Coronary artery (tissue), 2 donors: ENCODE measurements at places on chromosomes 1 and 21.

- DNase-seq = peak; percentile 75
These were observed 158.1 kb downstream of the RUNX1 start for GRCh38 chr21:34890724-34891612.

GRCh38 chr1:16903054-16903453 is 7.3 kb downstream of the RNU1-2 start:
- DNase-seq = no peak

- DNase-seq = peak; percentile 49
These were observed 20.3 kb downstream of the POFUT2 start for GRCh38 chr21:45267390-45267760.

GRCh38 chr1:206905295-206906164 is 8.3 kb downstream of the IL24 start:
- no peak for DNase-seq

- DNase-seq = no peak
These were observed 513.8 kb downstream of the PTPRC start for GRCh38 chr1:199152676-199153075.

GRCh38 chr1:39266269-39266668 is 61.8 kb downstream of the MACF1 start:
- no peak for DNase-seq

DNA sequence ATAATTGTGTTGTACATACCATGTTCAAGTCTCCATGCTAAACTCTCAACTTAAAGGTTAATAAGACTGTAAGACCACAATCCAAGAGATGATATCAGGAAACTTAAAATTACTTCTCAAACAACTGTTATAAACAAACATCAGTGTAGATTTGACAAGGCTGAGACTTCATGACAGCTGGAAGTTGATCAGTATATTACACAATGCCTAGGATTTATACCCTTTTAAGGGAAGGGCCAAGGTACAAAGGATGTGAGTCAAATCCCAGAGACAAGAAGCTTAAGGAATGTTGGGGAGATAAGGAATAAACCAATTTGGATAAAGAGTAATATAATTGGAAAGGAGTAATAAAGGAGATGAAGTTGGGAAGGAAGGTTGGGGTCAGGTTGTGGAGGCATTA is 98.8 kb downstream of the LBR start:
- DNase-seq = no peak
